ENCODE measurements at places on chromosomes 2 and 18.

DNA sequence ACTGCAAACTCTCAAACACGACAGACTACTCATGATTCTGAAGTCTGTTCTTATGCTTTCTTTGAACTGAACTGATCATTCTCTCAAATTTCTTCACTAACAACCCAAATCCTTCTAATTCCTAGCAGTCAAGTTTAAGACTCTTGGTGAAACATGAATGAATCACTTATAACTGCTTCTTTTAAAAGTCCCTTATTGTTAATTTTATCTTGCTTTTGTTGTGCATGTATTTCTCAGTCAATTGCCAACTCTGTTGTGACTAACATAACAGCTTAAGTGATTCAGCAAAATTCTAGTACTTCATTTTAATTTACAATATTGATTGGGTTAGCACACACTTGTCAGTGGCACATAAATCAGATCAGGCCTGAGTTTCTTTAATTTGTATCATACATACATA, 357.0 kb upstream of the FSIP2 start:
- no peak for DNase-seq

DNA sequence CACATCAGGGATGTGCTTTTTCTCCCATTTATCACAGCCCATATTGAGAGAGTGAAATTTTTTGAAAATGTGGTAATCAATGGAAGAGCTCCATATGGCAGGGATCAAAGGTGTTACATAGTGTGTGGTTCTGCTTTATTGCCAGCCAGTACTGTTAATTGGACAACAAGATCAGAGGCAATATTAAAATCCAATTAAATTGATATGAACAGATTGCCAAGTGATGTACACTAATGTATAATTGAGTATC, 338.9 kb downstream of the BCL11A start:
- no peak for DNase-seq

GRCh38 chr2:217861334-217861877, 141.4 kb downstream of the TNS1 start:
- no peak for DNase-seq

GRCh38 chr2:41572154-41572553, 475.7 kb upstream of the PKDCC start:
- DNase-seq: no peak

DNA sequence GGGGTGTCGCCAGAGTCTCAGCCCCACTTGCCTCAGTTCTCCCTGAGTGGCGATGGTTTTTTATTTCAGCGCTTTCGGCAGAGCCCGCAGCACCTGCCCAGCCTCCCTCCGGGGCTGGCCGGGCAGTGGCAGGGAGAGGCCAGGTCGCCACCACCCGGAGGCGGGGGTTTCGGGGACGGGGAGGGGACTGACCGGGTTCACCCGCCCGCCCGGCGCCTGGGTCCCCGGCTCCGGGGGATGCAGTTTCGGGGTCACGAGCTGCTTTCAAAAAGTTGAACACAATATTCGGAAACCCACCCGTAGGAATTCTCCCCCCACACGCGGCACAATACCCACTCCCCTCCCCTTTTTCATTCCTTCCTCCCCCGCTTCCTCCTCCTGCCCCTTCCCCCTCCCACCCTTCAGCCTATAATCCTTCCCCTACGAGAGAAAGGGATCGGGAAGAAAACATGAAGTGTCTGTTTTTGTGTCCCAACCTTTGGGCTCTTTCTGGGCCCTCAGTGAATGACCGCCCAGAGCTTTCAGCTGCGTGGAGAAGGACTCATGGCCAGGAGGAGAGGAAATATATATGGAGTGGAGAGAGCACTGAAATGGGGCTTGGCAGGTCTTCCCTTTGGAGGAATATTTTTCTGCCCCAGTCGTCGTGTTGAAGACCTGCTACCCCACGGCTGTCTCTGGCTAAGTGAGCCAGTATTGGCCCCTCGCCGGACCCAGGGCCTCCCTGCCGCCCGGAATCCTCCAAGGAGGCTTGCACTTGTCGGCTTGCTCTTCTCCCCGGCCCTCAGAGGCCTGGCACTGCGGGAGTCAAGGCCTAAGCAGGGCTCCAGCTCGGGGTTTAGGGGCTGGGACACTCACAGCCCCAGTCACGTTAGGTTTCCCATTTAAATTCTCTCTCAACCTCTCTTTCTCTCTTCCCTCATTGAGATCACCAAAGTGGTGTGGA, 2.1 kb upstream of the SIX3 start:
- no peak for DNase-seq

GRCh38 chr2:186599186-186599778, 9.4 kb downstream of the ITGAV start:
- DNase-seq: no peak

DNA sequence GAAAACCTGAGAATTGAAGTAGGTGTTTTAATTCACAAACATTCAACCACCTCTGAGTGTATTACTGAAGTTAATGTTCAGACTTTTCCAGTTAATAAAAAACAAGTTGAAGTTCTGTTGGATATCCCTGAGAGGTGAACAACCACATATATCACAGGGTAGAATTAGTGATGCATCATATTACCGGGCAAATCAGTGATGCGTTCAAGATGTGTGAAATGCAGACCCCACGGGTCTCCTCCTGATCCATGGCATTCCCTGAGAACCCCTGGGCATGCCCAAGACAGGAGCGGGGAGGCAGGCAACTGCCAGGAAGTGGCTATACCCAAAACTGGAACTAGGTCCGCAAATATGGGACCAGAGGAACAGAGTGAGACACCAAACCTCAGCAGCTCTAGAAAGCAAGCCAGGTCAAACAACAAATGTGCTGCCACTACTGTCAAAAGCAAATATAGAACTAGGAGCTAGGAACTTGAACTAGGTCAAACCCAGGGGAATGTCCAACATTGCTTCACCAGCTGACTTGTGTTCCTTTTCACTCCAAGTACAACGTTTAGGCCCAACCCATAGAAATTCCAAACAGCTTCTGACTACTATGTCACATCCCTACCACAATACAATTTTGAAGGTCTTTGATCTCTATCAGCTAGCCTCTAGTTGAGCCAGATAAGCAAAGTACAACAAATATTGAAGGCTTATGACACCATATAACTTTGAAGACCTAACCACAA, 20.2 kb downstream of the PSTPIP2 start:
- DNase-seq: no peak

DNA sequence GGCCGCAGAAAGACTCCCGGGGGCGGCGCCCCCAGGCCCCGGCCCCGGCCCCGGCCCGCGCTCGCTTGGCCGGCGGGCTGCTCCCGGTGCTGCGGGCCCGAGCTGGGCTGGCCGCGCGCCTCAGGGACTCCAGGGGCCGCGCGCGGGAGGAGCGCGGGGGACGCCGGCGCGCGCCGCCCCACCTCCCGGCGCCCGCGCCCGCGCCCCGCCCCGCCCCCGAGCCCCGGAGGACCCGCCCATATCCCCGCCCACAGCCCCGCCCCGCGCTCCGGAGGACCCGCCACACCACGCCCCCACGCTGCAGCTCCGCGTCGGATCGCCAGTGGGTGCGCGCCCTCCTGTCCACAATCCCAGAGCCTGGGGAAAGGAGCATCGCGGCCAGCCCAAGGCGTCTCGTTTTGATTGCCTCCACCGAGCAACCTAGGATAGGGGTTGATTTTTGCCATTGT, at the start of gene PARD6G:
TSS of gene PARD6G (minus strand) at position 122 of the 449 bp plus-strand sequence. CDS start 166 bp downstream, outside the sequence.
- peak; percentile 35 for DNase-seq

DNA sequence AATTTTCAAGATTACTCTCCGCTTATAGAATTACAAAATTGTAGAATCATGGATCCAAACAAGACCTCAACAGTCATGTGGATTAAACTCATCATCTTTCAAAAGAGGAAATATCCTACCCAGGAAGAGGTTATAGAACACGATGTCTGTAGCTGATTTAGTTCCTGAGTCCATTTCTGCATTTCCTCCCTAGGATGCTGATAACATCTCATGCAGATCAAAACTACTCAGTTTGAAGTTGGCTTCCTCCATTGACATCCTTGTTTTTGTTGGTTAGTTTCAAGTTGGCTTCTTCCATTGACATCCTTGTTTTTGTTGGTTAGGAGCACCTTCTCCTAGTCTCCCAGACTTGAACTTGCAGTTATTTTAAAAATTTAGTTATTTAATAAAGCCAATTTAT, 147.5 kb downstream of the PARD3B start:
- no peak for DNase-seq

- no peak for DNase-seq
Measured at GRCh38 chr2:231715988-231716616, 7.8 kb downstream of the PTMA start.

DNA sequence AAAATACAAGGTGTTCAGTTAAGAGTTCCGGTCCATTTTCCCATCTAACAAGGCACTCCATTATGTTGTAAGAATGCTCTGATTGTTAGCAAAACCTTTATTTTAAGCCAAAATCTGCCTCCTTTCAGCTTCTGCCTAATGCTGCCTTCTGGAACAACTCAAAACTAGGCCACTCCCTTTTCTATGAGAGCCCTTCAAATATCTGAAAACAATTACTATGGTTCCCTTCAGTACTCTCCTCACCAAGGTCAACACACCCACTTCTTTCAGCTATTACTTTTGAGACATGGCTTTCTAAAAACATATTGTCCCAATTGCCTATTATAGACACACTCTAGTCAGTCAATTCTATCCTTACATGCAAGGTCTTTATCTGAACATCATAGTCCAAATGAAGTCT, 429.4 kb downstream of the ERBB4 start:
- no peak for DNase-seq

DNA sequence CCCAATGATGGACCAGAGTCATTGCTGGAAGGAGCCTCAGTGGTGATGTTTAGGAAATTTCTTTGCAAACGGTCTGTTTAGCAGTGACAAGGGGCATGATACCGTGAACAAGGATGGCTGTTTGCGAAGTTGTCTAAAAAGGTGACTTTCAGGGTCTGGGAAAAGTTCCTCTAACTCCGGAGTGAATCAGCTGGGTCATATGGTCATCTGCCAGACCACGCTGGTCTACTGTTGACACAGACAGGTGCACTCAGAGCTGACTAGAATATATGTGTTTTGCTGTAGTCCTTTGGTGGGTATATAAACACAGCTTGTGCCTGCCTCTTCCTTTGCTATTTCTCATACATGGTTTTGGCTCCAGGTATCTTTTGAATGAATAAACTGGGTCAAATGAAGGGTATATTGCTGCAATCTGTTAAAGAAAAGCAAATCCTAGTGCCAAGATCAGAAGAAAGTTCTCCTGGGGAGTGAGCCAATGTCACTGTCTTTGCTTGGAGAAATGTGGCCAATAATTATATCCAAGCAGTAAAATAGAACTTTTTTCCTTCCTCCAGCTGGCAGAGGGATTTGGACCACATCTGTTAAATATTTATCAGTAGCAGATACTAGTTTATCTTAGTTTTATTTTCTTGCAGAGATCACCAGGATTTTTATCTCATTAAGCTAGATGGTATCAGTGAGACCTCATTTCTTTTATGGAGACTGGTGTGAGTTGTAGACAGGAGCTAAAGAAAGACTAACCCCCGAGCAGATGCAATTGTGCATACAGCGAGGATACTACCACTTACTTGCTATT, 286.0 kb downstream of the TRIB2 start:
- DNase-seq: no peak

GRCh38 chr2:198950803-198951202, 506.9 kb downstream of the SATB2 start:
- no peak for DNase-seq

- no peak for DNase-seq
Measured at GRCh38 chr18:41690332-41691127, 264.5 kb upstream of the PIK3C3 start.

GRCh38 chr2:216107760-216108159, 1.4 kb upstream of the XRCC5 start:
- DNase-seq: no peak

- DNase-seq: no peak
Measured at GRCh38 chr2:239436669-239437335, 36.0 kb upstream of the HDAC4 start.

GRCh38 chr2:191622374-191623320, 55.3 kb upstream of the NABP1 start:
- DNase-seq: no peak

DNA sequence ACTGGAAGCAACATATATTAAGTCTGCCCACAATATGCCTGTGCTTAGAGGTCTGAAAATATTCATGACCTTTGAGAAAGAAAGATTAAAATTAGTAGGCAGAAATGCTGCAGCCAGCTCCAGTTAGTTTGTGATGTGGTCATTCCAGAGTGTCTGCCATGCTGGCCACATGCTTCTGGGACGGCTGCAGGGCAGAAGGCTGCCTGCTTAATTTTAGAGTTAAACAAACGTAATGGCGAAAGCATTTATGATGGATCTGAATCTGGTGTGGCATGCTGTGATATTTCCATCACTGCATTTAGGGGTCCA, 95.4 kb downstream of the FHOD3 start:
- DNase-seq: no peak

GRCh38 chr2:240192661-240193060, 52.2 kb upstream of the OTOS start:
- DNase-seq: no peak

DNA sequence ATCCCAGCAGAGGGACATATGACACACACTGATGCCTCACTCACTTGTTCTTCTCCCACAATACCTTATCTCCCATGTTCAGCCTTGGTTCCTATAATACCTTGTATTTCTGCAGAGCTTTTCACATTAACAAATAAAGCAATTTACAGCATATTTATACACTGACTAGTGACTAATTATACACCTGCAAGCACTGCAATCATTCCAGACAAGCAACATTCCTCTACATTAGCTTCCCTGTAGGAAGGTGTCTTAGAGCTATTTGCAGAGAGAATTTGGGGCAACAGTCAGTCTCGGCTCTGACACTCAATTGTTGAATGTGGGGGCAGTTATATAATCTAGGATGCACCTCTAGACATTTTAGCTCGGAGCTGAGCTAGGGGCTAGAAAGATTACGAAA, 9.5 kb upstream of the INSIG2 start:
- DNase-seq: no peak

DNA sequence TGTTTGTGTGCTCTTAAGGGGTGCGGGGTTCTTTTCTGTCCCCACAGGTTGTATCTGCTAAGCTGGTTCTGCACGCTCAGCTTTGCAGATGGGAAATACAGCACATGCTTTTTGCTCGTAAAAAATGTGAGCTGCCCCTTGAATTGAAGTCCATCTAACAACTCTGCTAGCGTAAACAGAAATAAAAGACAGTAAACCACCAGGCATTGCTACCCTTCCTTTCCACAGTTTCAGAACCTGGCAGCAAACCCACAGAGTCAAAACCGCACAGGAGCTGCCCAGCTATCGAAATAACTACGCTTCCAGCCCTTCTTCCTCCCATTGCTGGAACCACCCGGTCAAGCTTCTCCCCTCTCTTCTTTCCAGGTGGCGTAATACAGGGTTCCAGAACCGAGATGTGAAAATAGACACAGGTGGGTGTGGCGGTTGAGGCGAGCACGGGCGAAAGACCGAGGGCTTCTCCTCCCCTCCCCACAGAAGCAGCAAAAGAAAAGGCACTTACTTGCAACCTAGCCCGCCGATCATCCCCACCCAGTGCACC, 479 bp downstream of the SCN9A start:
- DNase-seq: no peak

DNA sequence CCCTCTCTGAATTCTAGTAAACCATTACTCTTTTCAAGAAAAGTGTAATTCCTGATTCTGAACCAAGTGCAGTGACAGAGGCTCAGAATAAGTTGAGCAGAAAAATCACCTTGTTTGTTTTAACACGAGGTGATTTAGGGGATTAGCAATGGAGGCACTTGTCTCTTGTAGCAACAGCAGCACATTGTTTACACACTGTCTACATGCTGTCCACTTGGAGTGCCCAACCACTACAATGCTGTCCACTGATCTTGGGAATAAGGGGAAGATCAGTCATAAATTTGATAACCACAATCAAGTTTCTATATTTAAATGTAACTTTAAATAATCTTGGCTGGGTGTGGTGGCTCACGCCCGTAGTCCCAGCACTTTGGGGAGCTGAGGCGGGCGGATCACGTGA, 13.9 kb upstream of the RMND5A start:
- no peak for DNase-seq

- DNase-seq: no peak
Measured at GRCh38 chr2:144683107-144683753, 163.3 kb upstream of the ZEB2 start.
